ENCODE measurements at places on chromosomes 5 and 9.

GRCh38 chr5:2724031-2724581 lies 27.4 kb downstream of the IRX2 start:
- DNase-seq: no peak

- DNase-seq: peak; percentile 50
These were observed 7.0 kb upstream of the EBF1 start for GRCh38 chr5:159106569-159107282.

DNA sequence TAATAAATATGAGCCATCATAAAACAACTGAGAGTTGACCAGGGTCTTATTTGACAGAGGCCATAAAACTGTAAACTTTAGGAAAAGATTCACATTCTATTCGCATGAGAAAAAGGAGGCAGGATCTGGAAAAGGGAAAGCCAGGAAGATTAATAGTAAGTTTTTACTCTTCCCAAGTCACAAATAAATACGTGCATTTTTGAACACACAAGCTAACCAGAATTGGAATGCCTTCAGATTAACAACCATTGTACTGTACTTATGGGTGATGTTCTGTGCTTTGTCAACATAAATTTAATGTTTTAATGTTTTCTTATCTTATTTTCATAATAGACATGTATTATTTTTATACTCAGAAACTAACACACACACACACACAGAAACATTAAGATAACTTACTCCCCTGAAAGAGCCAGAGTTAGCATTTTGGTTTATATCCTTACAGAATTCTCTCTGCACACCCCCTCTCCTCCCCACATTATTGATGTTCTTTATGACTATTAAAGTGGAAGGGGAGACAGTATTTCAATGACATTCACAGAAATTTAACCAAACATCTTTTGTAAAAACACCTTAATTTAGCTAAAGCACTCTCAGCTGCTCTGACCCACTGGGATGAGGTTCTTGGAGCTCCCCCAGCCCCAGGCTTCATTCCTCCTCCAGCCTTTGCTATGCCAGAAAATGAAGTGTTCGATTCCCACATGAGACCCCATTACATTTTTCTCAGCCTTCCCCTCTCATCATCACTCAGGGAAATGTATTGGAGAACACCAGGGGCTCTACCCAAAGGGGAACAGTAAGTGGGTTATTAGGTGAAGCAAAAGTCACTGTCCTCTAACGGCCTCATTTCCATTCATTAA lies 155.5 kb downstream of the ESM1 start:
- DNase-seq: no peak

GRCh38 chr5:52920929-52921328 lies 68.2 kb upstream of the ITGA2 start:
- DNase-seq: no peak

- no peak for DNase-seq
These were observed 77.8 kb upstream of the SHISAL2B start for GRCh38 chr5:64612344-64612961.

DNA sequence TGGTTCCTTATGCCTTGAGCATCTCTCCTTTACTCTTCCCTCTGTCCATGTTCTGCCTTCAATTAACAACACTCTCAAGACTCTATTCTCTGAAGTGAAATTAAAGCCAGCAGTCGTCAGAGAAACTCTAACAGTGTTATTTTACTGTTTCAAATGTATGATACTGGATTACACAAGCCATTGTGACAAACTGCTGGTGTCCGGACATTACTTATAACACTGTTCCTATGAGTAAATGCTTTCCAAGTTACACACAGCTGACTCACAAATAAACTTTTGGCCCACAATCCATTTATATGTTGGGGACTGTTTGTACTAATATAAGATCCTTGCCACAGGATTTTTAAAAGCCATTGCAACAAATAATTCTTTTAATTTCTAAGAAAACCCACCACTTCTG lies 63.2 kb upstream of the GHR start:
- DNase-seq: no peak

DNA sequence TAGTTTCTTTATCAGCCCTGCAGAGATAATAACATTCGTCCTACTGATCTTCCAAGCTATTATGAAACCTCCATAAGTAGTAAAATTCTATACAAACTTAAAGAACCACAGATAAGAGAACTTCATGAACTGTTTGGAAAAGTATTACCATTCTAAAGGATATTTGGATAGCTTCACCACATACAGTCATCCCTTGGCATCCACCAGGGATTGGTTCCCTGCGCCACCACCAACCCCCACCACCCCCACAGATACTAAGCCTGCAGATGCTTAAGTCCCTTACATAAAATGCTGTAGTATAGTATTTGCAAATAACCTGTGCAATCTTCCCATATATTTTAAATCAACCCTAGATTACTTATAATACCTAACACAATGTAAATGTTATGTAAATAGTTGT lies 61.4 kb upstream of the SHISAL2B start:
- no peak for DNase-seq
